Common myeloid progenitor, CD34-positive (primary cell): ENCODE measurements at places on chromosomes 7 and 10.

DNA sequence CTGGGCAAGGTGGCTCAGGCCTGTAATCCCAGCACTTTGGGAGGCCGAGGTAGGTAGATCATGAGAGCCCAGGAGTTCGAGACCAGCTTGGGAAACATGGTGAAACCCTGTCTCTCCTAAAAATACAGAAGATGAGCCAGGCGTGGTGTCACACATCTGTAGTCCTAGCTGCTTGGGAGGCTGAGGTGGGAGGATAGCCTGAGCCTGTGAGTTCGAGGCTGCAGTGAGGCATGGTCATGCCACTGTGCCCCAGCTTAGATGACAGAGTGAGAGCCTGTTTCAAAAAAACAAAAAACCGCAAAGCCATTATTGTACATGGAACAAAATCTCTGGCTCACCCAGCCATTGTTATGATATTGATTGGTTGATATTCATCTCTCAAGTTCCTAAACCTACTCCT lies 53.7 kb downstream of the KMT2E start:
- H3K4me1 ChIP-seq: no peaks in the 10 kb centered on the region
- H3K27ac ChIP-seq: no peak overlapping the region
- DNase-seq: no peak
- H3K27me3 ChIP-seq: no peaks in the 10 kb centered on the region
- H3K36me3 ChIP-seq: peaks cover 81% of the 10 kb centered on the region

GRCh38 chr10:113689574-113689973 lies 9.9 kb downstream of the CASP7 start:
- H3K4me1 ChIP-seq: no peaks in the 10 kb centered on the region
- no peak overlapping the region for H3K27ac ChIP-seq
- H3K4me3 ChIP-seq: no peak overlapping the region
- no peak for DNase-seq
- peaks cover 27% of the 10 kb centered on the region for H3K36me3 ChIP-seq
- no peaks in the 10 kb centered on the region for H3K27me3 ChIP-seq

GRCh38 chr7:20327055-20327454 lies 3.6 kb upstream of the ITGB8 start:
- H3K27me3 ChIP-seq: no peaks in the 10 kb centered on the region
- no peaks in the 10 kb centered on the region for H3K36me3 ChIP-seq
- H3K27ac ChIP-seq: no peak overlapping the region
- peaks cover 1% of the 10 kb centered on the region for H3K4me1 ChIP-seq
- no peak overlapping the region for H3K4me3 ChIP-seq

GRCh38 chr10:95408983-95409873 lies 118.4 kb upstream of the PDLIM1 start:
- H3K36me3 ChIP-seq: no peaks in the 10 kb centered on the region
- no peak for DNase-seq
- H3K4me1 ChIP-seq: no peaks in the 10 kb centered on the region
- H3K27me3 ChIP-seq: no peaks in the 10 kb centered on the region
- no peak overlapping the region for H3K4me3 ChIP-seq
- H3K27ac ChIP-seq: no peak overlapping the region

- peak overlapping the region; percentile 98 for H3K4me3 ChIP-seq
- peaks cover 15% of the 10 kb centered on the region for H3K4me1 ChIP-seq
- no peak for DNase-seq
- peak overlapping the region; percentile 89 for H3K27ac ChIP-seq
- no peaks in the 10 kb centered on the region for H3K27me3 ChIP-seq
- H3K36me3 ChIP-seq: peaks cover 2% of the 10 kb centered on the region
Measured at GRCh38 chr10:110304394-110304779, 333 bp downstream of the SMNDC1 start.

DNA sequence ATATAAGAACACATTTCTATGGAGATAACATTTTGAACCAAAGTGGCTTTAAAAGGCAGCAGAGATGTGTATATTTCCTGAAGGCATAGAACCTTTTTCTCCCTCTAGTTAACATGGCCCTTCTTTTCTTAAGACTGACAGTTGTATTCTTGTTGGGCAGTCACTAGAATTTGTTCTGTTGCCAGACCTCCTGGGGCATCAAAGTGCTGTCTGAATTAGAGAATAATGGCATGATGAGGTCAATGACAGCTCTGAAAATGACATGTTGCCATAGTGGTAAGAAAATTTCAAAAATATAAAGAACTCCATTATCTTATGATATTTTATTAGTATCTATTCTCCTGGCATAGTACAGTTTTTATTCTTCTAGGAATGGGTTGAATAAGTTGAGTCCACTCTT lies 446.7 kb downstream of the NRG3 start:
- H3K4me1 ChIP-seq: no peaks in the 10 kb centered on the region
- no peaks in the 10 kb centered on the region for H3K36me3 ChIP-seq
- no peak for DNase-seq
- no peak overlapping the region for H3K4me3 ChIP-seq

GRCh38 chr7:52151559-52151958 lies 835.0 kb upstream of the COBL start:
- no peak overlapping the region for H3K27ac ChIP-seq
- H3K36me3 ChIP-seq: no peaks in the 10 kb centered on the region

DNA sequence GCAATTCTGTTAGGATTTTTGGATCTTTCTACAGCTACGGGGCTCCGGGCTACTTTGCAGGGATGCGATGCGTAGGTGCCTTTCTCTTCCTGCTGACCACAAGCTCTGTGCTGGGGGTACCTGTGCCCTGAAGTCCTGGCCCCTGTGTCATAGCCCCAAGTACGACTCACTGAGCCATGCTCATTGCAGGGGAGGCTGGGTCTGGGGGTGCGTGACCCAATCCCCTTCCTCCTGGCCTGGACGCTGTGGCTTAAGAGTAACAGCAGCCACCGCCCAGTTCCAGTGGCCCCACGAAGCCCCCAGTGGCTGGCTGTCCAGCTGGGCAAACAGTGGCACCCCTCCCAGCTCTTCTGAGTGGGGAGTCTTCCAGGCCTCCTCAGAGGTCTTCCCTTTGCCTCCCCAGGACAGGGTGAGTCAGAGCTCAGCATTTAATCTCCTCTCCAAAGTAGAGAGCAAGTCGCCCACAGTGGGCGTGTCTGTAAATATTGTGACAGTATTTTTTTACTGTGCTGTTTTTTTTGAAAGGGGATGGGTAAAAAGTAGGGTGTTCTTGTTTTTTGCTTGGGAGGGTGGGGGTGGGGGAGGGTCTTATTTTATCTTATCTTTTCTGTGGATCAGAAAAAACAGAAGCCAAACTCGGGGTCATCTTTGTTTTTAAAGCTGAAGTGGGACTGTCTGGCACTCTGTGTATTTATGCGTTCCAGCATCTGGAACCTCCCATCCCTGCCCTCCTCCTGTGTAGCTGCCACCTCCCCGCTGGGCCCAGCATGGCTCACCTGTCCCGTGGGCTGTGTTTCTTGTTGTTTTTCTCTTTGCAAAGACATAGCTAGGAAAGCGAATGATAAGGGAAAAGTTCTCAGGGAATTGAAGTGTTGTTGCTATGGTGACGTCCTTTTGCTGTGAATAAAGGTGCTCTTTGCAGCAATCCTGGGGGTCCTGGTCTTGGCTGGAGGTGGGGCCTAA lies 8.2 kb downstream of the LFNG start:
- peaks cover 87% of the 10 kb centered on the region for H3K4me1 ChIP-seq
- H3K4me3 ChIP-seq: peak overlapping the region; percentile 41
- DNase-seq: peak; percentile 41
- H3K27me3 ChIP-seq: no peaks in the 10 kb centered on the region

DNA sequence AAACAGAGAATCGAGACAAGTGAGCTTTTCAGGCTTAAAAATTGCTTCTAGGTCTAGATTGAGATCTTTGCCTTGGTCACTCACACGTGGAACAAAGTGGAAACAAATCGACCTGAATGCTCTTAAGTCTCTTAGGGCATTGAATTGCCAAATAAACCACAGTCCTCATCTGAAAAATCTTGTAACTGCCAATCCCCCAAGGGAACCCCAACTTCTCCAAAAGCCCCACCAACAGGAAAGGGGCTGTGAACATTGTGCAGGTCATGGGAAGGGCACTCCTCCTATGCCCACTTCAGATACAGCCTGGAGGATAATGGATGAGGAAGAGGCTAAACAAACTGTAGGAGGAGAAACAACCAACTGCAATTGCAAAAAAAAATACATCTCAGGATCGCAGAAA lies 91.3 kb downstream of the DGKI start:
- H3K4me1 ChIP-seq: peaks cover 11% of the 10 kb centered on the region
- no peaks in the 10 kb centered on the region for H3K27me3 ChIP-seq
- no peak for DNase-seq
- no peak overlapping the region for H3K4me3 ChIP-seq

- H3K27ac ChIP-seq: no peak overlapping the region
- DNase-seq: no peak
- H3K36me3 ChIP-seq: no peaks in the 10 kb centered on the region
- no peak overlapping the region for H3K4me3 ChIP-seq
Measured at GRCh38 chr10:31708474-31708873, 220.2 kb downstream of the ARHGAP12 start.

GRCh38 chr7:37675749-37676148 lies 7.8 kb upstream of the GPR141 start:
- no peak overlapping the region for H3K27ac ChIP-seq
- no peak for DNase-seq
- H3K4me1 ChIP-seq: peaks cover 27% of the 10 kb centered on the region
- no peaks in the 10 kb centered on the region for H3K36me3 ChIP-seq
- no peak overlapping the region for H3K4me3 ChIP-seq

DNA sequence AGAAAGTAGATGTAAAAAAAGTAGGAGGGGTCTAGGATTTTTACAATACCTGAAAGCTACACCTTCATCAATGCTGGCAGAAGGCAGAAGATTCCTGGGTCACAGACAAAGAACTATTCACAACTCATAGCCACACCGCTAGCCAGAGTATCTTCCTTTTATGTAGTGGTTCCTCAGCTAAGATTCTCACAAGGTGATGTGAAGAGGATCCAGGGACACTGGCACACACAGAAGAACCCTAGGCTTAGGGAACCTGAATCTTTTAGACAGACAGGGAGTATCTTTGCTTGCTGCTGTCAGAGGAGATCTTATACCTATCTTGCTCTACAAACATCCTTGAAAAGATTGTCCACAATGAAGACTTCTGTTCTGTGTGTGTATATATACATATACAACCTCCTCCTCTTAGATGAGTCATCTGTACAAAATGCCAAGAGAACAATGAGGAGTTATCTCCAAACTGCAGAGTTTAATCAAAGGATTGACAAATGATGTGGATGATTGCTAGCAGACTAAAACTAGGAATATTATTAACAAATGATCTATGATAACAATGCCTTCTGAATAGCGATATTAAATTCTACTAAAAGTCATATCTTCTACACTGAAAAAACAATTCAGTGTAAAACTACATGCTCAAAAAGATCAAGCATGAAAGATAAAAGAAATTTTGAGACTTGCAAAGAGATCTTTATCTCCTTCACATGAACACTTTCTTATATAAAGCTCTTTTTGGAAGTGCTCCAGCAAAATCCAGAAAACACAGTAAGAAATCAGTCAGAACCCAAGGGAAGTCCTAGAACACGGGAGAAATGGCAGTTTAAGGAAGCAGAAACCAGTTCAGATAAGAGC lies 409.3 kb downstream of the PARD3 start:
- DNase-seq: no peak
- no peak overlapping the region for H3K4me3 ChIP-seq
- H3K36me3 ChIP-seq: no peaks in the 10 kb centered on the region
- H3K27ac ChIP-seq: no peak overlapping the region
- peaks cover 4% of the 10 kb centered on the region for H3K4me1 ChIP-seq
- no peaks in the 10 kb centered on the region for H3K27me3 ChIP-seq

- no peak overlapping the region for H3K4me3 ChIP-seq
- no peaks in the 10 kb centered on the region for H3K27me3 ChIP-seq
- peak; percentile 78 for DNase-seq
- H3K27ac ChIP-seq: no peak overlapping the region
Measured at GRCh38 chr7:98930921-98931320, 52.6 kb downstream of the TRRAP start.

GRCh38 chr10:20855398-20856038 lies 41.6 kb downstream of the NEBL start:
- H3K4me3 ChIP-seq: no peak overlapping the region
- H3K4me1 ChIP-seq: no peaks in the 10 kb centered on the region
- no peak overlapping the region for H3K27ac ChIP-seq
- DNase-seq: peak; percentile 66
- H3K27me3 ChIP-seq: no peaks in the 10 kb centered on the region
- H3K36me3 ChIP-seq: no peaks in the 10 kb centered on the region

GRCh38 chr10:3879073-3879472 lies 94.1 kb upstream of the KLF6 start:
- H3K27ac ChIP-seq: no peak overlapping the region
- no peak overlapping the region for H3K4me3 ChIP-seq
- no peaks in the 10 kb centered on the region for H3K27me3 ChIP-seq
- H3K36me3 ChIP-seq: no peaks in the 10 kb centered on the region

DNA sequence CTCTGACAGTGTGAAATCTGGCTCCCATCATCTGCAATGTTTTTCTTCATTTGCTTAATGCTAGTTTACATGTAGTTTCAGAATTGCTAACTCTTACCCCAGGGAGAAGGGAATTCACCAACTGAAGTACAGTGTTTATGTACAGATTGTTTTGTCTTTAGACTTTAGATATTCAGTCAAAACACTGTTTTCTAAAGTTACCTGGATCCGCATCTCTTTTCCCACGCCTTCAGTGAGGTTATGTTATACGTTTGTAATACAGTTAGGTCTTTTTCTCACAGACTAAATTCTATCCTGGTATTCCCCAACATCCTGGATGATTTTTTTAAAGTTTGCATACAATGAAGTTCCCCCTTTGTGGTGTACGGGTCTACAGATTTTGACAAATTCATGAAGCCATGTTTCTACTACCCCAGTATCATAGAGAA lies 3.2 kb upstream of the LYZL1 start:
- DNase-seq: no peak
- H3K27ac ChIP-seq: no peak overlapping the region
- H3K4me1 ChIP-seq: no peaks in the 10 kb centered on the region
- no peaks in the 10 kb centered on the region for H3K36me3 ChIP-seq

DNA sequence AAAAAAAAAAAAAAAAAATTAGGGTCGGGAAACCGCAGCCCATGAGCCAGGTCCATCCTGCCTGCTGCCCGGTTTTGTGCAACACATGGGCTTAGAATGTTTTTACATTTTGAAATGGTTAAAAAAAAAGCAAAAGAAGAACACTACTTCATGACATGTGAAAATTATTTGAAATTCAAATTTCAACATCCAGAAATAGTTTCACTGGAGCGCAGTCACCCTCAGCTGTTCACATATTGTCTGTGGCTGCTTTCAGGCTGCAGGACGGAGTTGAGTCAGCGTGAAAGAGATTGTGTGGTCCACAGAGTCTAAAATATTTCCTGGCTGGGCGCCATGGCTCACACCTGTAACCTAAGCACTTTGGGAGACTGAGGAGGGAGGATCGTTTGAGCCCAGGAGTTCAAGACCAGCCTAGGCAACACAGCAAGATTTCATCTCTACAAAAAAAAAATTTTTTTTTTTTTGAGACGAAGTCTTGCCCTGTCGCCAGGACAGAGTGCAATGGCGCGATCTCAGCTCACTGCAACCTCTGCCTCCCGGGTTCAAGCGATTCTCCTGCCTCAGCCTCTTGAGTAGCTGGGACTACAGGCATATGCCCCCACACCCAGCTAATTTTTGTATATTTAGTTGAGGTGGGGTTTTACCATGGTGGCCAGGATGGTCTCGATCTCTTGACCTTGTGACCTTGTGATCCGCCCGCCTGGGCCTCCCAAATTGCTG lies 63.9 kb upstream of the ECHDC3 start:
- no peak overlapping the region for H3K4me3 ChIP-seq
- no peak for DNase-seq
- no peaks in the 10 kb centered on the region for H3K36me3 ChIP-seq
- no peaks in the 10 kb centered on the region for H3K27me3 ChIP-seq

- H3K27me3 ChIP-seq: no peaks in the 10 kb centered on the region
- no peaks in the 10 kb centered on the region for H3K36me3 ChIP-seq
- H3K4me3 ChIP-seq: no peak overlapping the region
- no peak overlapping the region for H3K27ac ChIP-seq
- no peaks in the 10 kb centered on the region for H3K4me1 ChIP-seq
- peak; percentile 69 for DNase-seq
Measured at GRCh38 chr7:87416682-87417587, 58.5 kb downstream of the ABCB4 start.
